ENCODE measurements at places on chromosomes 4 and X.

GRCh38 chr4:6674500-6675149, 19.1 kb upstream of the S100P start:
- peak; percentile 77 for DNase-seq

DNA sequence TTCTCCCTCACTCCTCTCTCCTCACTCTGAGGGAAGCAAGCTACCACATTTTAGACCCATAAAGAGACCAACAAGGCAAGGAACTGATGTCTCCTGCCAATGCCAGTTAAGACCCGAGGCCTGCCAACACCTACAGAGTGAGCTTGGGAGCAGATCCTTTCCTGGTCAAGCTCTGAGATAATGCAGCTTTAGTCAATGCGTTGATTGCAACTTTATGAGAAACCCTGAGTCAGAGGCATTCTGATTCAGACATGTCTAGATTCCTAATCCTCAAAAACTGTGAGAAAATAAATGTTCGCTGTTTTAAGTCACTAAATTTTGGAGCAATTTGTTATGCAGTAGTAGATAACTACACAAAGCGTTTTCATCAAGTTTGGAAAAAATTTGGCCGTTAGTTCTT, 115.5 kb downstream of the JADE1 start:
- DNase-seq = no peak

DNA sequence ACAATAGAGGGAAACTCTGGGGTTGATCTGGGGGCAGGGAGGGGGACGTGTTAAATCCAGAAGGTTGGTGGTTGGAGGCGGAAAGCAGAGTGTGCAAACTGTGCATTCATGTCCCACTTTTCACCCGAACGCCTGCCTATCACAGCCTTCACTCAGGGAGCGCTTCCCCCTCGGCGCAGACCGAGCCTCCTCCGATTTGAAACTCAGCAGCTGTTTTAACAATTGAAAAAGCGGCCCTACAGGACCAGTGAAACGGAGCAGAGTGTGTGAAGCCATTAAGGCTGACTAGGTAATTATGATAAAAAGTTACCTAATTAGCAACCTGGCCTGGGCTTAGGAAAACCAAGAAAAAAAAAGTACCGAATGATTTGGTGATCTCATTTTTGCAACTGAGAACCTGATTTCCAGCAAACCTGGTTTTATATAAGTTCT, 685 bp upstream of the NDNF start:
- no peak for DNase-seq

GRCh38 chr4:169070071-169070894, 60.2 kb upstream of the CBR4 start:
- no peak for DNase-seq

DNA sequence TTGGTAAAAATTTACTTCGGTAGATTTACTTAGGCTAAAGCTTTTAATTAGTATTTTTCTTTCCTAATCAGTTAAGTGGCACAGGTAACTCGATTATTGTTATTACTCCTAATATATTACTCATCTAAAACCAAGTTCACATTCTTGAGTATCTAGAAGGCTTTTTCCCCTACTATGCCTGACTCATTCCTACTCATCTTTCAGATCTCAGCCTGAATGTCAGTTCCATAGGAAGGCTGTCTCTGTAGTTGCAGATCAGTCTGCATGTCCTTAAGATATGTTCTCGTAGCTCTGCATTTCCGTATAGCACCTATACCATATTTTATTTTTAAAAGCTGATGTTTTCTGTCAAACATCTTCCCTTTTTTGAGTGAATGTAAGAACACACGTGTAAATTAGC, 5.9 kb upstream of the FAM184B start:
- DNase-seq = no peak

DNA sequence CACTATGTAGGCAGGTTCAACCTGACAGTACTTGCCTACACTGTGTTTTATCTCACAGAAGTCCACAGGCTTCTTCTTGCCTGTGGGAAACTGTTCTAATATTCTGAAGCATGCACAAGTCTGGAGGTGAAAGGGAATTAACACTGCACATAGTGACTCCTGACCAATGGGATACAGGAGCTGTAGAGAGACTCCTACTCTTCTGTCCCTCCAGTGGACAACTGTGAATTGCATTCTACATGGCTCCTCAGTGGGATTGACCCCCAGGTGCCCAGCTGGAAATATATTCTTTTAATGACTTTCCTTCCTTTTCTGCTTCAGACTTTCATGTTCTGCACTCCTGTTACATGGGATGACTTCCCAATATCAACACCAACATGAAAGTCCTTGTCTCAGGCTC, 8.2 kb upstream of the YIPF6 start:
- DNase-seq = peak; percentile 29

DNA sequence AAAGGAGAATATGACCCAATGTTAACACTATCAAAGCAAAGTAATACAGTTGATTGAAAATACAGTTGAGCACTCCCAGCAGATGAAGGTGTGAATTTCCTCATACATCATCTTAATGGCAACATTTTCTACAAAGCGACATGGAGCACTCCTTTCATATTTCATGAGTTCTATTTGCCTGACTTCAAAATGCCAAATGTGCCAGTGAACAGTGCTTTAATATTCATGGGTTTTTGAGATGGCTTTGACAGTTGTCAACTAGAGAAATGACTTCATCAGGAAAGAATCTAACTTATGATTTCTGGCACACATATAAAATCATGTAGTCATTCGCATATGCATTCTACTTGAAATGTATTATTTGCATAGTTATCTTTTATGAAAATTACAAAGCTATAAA, 222.4 kb downstream of the GALNTL6 start:
- no peak for DNase-seq

DNA sequence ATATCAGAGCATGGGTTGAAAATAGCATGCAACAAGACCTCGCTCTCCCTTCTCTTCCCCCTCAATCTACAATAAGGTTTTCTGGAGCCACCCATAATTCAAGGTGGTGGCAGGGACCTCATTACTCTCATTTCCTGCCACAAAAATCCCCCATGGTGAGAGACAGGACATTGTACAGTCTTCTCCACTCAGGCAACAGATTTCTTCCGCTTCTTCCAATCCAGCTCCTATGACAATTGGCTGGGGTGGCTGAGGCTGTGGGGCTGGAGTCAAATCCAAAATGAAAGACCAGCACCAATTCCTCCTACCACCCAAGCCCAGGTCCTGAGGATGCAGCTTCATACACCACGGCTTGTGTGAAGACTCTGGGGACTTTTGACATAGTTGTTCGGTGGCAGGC, 40.3 kb upstream of the NKRF start:
- no peak for DNase-seq

- no peak for DNase-seq
Measured at GRCh38 chrX:12319003-12319519, 180.8 kb downstream of the FRMPD4 start.

DNA sequence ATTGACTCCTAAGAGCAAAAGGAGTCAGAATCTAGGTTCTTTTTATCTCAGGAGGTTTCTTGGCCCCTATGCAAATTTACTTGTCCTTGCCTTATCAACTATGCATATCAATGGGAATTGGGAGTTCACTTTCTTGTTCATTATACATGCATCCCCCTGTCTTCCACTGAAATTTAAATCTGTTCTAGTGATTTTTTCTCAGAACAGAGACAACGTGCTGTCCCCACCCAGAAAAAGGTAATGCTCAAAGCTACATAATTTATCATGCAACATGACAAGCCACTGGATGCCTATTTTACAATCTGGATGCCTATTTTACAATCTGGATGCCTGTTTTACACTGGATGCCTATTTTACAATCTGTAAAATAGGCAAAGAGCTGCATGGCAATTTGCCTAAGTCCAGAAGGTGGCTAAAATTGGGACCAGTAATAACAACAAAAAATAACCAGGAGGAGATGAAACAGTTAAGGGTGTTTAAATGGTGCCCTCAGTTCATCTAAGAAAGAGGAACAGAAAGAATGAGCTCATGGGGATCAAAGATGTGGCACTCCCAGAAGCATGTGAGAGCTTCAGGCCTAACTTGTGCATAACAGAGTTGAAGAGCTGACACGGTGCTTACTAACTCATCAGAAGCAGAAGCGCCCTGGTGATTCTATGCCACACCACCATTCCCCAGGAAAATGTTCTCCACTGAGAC, 537.8 kb upstream of the BOD1L1 start:
- DNase-seq = no peak

GRCh38 chrX:123859409-123859845, 426 bp upstream of the XIAP start:
- no peak for DNase-seq

- DNase-seq = no peak
Measured at GRCh38 chr4:128379860-128380259, 92.2 kb upstream of the PGRMC2 start.

DNA sequence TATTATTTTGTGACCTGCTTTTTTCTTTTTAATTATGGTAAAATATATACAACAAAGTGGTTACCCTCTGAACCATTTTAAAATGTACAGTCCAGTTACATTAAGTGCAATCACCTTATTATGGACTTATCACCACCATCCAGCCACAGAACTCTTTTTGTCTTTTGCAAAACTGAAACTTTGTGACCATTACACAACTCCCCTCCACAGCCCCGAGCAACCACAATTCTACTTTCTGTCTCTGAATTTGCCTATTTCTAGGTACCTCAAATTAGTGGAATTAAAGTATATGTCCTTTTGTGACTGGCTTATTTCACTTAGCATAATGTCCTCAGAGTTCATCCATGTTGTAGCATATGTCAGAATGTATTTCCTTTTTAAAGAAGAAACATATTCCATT, 39.3 kb upstream of the WWC2 start:
- no peak for DNase-seq

GRCh38 chrX:154334496-154334895, 38.9 kb downstream of the TKTL1 start:
- DNase-seq = no peak

DNA sequence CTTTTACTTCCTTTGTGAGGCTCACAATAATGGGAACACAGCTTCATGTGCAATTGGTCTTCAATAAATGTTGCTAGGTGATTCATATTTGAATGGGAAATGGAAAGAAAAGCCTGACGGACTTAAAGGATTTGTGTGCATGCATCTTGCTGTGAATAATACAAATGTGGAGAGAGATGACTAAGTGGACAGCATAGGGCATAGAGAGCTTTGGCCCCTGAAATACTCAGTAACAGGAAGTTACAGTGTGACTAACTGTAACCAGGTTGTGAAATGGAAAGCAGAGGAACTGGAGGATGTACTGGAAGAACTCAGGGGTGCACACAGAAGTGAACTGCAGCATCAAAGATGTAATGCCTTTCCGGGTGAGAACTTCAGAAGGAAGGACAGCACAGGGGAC, 206.7 kb downstream of the MGST2 start:
- DNase-seq = no peak

- no peak for DNase-seq
Measured at GRCh38 chrX:5681159-5681558, 547.5 kb downstream of the NLGN4X start.

- DNase-seq = no peak
Measured at GRCh38 chr4:40502934-40503333, 126.7 kb downstream of the RBM47 start.

DNA sequence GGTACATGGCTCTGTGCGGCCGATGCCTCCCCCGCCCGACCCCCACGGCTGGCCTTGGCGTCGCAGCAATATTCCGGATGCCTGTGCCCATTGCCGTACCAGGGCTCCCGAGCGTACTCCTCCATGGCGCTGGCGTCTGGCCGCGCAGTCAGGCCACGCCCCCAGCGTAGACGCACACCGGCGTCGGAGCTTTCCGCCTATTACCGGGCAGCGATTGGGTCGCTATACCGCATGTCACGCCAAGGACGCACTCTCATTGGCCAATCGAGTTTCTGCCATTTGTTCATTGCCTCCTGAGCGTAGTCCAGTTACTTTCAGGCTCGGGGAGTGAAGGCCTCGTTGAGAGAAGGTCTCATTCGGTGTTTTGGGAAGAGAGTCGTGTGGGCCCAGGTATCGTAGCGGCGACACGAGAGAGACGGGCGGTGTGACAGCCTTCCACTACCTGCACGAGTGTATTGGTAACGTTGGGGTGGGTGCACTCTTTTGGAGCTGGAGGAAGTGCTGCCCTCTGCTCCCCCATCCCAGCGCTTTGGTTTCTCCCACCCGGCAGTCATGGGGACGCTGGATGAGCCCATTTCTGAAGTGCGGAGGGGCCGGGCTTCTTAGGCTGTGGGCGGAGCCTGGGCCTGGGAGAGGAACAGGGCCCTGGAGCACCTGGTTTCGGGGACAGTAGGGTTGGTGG, at the start of the genes PQBP1 and TIMM17B:
Gene PQBP1 (plus strand): TSS at position 306 of the 682 bp plus-strand sequence. CDS start 580 bp downstream, outside the sequence.
Gene TIMM17B (minus strand): TSS at position 144 of the 682 bp plus-strand sequence. CDS start 19 bp downstream, at position 125.
- DNase-seq = peak; percentile 90

GRCh38 chr4:72397314-72397713, 171.7 kb downstream of the ADAMTS3 start:
- no peak for DNase-seq

DNA sequence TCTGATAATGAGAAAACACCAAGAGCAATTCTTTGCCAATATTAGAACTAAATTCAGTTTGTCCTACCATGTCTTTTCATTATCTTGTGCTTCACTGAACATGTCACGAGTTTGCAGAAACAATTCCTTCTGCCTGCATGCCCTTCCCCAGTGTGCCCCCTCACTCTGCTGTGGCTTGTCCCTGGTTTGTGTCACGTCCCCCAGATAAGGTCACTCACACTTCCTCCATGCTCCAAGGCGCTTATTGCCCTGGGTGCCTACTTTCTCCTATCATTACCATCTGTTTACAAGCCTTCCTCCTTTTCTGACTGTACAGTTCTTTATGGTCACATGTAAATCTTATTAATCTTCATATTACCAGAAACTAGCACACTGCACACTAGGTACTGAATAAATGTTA, 394.1 kb downstream of the KCNIP4 start:
- DNase-seq = no peak

GRCh38 chrX:114500622-114501021, 83.3 kb upstream of the HTR2C start:
- no peak for DNase-seq

- no peak for DNase-seq
Measured at GRCh38 chr4:76212851-76213414, 691 bp downstream of the SCARB2 start.

GRCh38 chr4:143743591-143743990, 43.1 kb upstream of the FREM3 start:
- no peak for DNase-seq

DNA sequence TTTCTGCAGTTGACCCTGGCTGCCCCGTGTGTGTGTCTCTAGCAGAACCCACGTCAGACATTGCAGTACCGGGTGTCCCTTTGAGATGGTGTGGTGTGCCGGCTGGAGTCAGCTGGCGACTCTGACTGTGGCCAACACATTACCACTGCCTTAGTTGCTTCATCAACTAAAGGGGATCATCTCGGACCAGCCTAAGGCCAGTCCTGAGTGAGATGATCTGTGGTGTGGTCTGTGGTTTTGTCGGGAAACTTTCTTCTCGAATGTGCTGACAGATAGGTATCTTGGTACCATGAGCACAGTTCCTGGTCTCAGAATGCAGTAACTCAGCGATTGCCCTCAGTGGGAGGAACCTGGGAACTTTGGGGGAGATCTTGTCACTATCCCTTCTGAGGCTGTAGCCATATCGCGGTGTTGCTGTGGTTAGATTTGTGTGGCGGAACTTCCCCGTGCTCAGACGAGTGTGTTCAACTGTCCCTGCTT, 15.8 kb downstream of the TBC1D14 start:
- DNase-seq = no peak

DNA sequence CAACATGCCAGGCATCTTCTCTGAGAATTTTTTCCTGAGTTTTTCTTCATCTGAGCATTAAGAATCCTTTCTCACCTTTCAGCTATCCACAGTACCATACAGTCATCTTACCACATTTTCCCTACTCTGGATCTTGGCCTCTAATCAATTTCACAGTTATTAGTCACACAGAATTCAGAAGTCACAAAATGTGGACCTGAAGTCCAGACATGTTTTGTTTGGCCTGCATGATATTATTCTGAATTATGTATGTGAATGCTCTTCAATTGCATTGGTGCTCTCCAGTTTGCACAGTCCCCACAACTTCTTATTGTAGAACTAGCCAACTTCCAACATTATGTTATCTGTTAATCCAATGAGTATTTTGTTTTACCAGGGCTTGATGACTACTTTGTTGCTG, 102.3 kb upstream of the GRIA3 start:
- DNase-seq = no peak

Data from HuH-7.5 (cell line).